ENCODE measurements at places on chromosomes 3 and 15.

GRCh38 chr15:67524235-67524634 is 3.3 kb downstream of the C15orf61 start:
- DNase-seq = no peak

GRCh38 chr15:93523481-93523880 is 434.5 kb upstream of the RGMA start:
- no peak for DNase-seq

DNA sequence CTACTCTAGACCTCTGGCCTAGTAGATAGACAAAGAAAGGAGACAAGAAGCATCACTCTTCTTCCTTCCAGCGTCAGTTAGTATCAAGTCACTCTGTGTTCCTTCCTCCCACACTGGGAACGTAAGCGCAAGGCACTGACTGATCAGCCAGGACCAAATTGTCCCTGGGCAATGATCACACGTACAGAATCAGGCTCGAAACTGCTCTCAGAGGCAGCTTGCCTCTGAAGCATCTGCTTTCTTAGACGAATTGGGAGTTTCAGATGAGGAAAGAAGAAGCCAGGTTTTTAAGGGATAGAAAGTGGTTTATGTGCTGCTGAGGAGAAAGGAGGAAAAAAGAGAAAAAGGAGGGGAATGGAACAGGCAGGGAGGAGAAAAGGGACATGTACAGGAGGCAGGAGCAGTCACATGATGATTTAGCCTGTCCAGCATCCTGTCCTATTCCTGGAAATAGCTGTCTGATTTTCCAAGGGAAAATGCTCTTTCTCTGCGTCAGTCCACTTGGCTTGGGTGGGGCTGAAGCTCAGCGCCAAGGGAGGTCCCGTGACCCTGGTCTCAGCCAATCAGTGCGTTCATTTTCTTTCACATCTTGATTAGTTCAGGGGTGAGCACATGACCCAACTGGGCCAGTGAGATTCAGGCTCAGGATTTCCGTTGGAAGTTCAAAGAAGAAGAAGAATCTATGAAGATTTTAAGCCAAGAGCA is 102.0 kb upstream of the PRICKLE2 start:
- no peak for DNase-seq

GRCh38 chr3:183192650-183193300 is 30.2 kb upstream of the LAMP3 start:
- no peak for DNase-seq

- DNase-seq = no peak
These were observed 69.4 kb downstream of the ARNT2 start for GRCh38 chr15:80473286-80474223.

DNA sequence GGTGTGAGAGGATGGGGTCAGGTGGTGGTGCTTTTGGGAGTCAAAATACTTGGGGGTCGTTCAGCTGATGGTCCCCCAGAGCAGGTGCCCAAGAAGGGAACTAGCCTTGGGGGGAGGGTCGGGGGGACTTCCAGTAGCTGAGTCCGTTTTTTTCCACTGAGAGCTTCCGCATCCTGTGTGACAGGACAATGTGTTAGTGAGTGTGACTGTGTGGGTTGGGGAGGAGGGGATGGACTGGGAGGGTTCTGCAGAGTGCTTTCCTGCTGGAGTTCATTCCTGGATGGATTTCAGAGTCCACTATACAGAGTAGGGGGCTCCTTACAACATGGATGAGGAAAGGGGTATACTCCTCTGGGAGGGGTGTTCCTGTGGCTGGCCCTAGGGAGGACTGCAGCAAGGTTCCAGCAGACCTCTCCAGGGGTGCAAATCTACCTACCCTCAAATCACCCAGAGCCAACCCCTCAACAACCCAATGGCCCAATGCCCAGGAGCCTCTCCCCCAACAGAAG is 601 bp upstream of the HYAL2 start:
- no peak for DNase-seq

GRCh38 chr3:73259856-73260255 is 198.4 kb downstream of the EBLN2 start:
- DNase-seq = no peak

GRCh38 chr15:62606376-62607113 is 436.0 kb upstream of the TPM1 start:
- DNase-seq = no peak

GRCh38 chr15:89870006-89870405 is 23.8 kb downstream of the AP3S2 start:
- no peak for DNase-seq

DNA sequence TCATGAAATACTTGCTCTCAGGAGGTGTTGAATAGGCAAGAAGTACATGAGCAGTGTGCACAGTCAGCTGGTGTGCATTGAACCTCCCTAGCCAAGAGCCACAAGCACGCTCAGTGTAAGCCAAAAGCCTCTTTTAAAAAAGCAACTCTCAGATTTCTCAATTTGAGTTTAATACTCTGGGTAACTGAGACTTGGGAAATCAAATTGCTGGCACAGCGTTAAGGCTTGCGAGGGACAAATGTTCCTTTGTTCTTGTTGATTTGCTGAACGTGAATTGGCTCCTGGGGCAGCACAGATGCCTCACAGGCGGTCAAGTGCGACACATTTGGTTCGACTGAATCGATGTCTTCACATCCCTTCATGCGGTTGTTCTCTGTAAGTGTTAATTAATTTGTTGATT is at the start of gene FAM240A:
Gene FAM240A (plus strand): TSS at position 202 of the 400 bp plus-strand sequence. CDS start 159 bp downstream, at position 361.
- no peak for DNase-seq

GRCh38 chr15:82540055-82540983 is at the start of gene RPS17:
TSS of gene RPS17 (minus strand) at chr15:82540457. CDS start at chr15:82540428, 29 bp downstream.
- peak; percentile 99 for DNase-seq

- DNase-seq = no peak
These were observed 108.8 kb downstream of the XXYLT1 start for GRCh38 chr3:195162033-195162669.

GRCh38 chr3:154967090-154967489 is 113.0 kb upstream of the MME start:
- DNase-seq = no peak

GRCh38 chr15:68298882-68299381 is 21.4 kb downstream of the FEM1B start:
- DNase-seq = peak; percentile 28

DNA sequence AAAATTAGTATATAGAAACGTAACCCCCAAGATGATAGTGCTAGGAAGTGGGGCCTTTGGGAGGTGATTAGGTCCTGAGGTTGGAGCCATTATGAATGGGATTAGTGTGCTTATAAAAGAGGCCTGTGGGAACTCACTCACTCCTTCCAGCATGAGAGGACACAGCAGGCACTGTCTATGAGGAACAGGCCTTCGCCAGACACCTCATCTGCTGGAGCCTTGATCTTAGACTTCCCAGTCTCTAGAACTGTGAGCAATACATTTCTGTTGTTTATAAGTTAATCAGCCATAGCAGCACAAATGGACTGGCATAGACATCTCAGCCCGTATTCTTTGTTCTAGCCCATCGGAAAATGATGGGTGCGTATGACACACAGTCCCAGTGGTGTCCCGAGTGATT is 152.3 kb downstream of the GABRG3 start:
- no peak for DNase-seq
